Stimulated activated CD4-positive, alpha-beta T cell treated with anti-CD3 and anti-CD28 coated beads, TNF-alpha, amount 100 ng/mL, for 1 hour (primary cell): ENCODE measurements at places on chromosomes 5 and 9.

- DNase-seq = no peak
Measured at GRCh38 chr5:14816999-14817761, 54.4 kb downstream of the ANKH start.

DNA sequence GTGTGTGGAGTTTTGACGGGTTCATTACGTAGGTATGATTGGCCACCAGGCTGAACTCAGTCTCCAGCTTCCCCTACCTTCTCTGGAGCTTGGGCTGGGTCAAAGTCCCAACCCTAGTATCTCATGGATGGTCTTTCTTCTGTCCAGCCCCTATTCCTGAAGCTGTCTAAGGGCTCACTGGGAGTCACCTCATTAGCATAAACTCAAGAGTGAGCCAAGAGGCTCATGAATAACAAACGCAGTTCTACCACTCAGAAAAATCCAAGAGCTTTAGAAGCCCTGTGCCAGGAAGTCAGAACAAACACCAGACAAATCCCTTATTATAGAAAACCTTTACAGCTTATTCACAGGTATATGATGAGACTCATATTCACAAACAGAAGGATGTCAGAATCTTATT is 180.3 kb upstream of the NFIL3 start:
- no peak for DNase-seq

DNA sequence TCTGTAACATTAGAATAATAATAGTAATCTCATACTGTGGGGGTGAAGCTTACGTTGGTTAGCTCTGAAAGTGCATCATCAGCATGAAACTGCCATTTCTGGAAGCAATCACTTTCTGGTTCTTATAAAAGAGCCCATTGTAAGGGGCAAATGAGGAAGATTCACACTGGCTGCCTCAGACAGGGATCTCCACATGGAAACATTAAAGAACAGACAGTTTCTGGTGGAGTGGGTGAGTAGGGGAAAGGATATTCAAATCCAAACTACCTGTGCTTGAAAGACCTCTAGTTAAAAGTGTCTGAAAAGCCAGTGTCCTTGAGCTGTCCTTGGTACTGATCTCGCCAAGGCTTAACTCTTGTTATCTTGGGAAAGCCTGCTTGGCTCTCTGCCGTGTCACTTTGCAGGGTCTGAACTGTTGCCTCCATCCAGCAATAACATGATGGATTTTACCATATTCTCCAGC is 19.1 kb upstream of the SLC31A2 start:
- DNase-seq = no peak

GRCh38 chr9:108775901-108776306 is 79.9 kb downstream of the ACTL7B start:
- no peak for DNase-seq

- no peak for DNase-seq
Measured at GRCh38 chr5:10856683-10857337, 95.8 kb upstream of the DAP start.

- DNase-seq = no peak
Measured at GRCh38 chr9:82456642-82457041, 468.1 kb downstream of the SPATA31D1 start.

- DNase-seq = no peak
Measured at GRCh38 chr5:170632266-170632984, 128.6 kb downstream of the KCNIP1 start.

DNA sequence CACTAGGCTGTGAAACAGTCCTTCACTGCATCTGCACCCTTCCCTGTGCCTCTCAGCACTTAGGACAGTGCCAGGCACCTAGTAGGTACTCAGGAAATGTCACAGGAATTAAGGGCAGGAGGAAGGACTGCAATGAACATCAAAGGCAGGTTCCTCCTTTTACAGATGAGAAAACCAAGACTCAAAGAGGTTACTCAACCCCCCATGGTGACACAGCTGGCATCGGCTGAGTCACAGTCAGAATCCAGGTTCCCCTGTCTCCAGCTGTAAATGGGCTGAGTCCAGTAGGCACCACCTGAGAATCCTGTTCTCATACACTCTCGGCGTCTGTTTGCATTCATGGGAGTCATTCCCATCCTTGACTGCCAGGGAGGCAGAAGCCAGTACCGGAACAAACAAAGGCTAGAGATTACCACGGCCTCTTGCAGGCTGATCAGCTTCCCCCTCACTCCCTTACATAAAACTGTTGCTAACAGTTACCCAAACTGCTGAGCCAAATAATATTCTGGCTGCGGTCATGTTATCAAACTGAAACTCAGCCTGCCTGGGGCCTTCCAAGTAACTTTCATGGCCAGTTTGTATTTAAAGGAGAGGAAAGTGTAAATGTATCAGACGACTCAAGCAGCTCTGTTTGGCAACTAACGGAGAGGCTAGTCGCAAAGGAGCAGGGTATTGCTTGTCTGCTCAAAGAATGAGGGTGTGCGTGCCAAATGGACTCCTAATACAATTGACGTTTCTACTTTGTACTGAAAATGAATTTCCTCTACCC is 201.7 kb downstream of the PAPPA start:
- no peak for DNase-seq

GRCh38 chr5:58241389-58241788 is 218.5 kb downstream of the PLK2 start:
- DNase-seq = no peak

- no peak for DNase-seq
Measured at GRCh38 chr5:102998224-102998623, 121.7 kb downstream of the GIN1 start.
